ENCODE measurements at places on chromosomes 2 and 18.

DNA sequence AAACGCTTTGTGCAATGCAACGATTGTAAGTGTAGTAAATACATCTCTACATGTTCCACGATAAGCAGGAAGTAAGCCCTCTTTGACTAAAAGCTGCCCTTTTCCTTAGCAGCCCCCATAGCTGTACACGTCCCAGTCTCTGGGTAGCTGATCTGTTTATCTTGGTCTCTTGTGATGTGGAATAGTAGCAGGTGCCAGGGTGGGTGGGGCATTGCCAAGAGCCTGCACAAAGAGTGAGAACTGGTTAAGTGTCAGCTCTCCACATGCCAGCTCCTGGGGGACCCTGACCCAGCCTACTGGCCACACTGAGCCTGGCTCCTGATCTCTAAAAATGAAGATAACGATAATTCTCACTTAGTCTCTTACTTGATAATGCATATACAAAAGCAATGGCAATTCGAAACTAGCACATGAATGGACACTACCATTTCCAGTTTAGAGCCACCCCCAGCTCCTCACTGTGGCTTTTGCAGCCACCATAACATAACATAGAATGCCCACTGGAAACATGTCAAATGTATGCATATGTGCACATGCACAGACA is 92.3 kb downstream of the MYT1L start:
- DNase-seq: no peak

DNA sequence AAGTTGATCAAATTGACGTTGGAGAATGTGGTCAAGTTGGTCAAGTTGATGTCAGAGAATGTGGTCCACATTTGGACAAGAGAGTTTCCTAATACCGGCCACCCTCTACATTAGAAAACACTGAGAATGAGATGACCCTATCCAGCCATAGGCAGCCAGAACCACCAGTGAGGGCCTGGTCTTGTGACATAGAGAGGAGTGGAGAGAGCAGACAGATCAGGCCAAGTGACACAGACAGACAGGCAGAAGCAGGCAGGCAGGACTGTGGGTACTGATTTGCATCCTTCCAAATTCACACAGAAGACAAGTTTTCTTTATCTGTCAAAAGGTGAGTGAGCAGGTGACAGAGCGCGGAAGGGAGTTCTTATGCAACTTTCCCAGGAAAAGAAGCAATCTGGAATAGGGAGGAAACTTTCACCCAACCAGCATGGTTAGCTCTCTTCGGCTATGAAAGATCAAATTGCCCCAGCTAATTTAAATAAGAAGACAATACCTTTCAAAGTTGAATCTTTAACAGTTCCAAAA is 109.1 kb upstream of the PID1 start:
- DNase-seq: no peak

- no peak for DNase-seq
Measured at GRCh38 chr2:233439191-233439590, 84.9 kb downstream of the DGKD start.

- no peak for DNase-seq
Measured at GRCh38 chr2:239948100-239948881, 76.9 kb downstream of the NDUFA10 start.

- DNase-seq: peak; percentile 73
Measured at GRCh38 chr2:134718817-134719814, at the start of gene TMEM163. TSS of gene TMEM163 (minus strand) at chr2:134719000.

- no peak for DNase-seq
Measured at GRCh38 chr2:120983344-120983743, 247.7 kb downstream of the GLI2 start.

- DNase-seq: no peak
Measured at GRCh38 chr2:105653302-105653701, 91.4 kb upstream of the NCK2 start.

- DNase-seq: no peak
Measured at GRCh38 chr2:133871545-133872209, 303.4 kb upstream of the NCKAP5 start.

GRCh38 chr2:172241222-172241621 is 138.5 kb upstream of the DLX2 start:
- DNase-seq: no peak

DNA sequence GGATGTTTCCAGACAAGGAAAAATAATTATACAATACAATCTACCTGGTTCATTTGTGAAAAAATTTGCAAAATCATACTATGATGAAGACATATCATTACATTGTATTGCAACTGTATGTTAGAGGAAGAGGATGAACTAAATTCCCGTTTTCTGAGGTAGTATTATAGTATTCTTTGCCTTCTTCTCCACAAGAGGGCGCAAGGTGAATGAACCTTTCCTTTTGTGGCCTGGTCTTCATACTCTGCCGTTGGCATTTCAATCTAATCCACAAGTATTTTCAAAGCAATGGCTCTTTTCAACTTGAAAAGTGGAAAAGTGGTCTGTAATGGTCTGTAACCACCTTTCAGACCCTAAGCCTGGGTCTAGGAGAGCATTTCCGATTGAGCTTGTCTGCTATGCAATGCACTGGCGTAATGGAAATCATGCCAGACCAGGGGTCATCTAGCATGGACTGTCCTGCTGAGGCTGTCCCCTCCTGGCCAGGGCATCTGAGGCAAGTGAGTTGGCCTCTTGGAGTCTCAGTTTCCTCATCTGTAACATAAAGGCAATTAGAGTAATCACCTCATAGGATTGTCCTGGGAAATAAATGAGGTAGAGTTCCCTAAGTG is 30.8 kb upstream of the ZNF396 start:
- DNase-seq: peak; percentile 61

- DNase-seq: no peak
Measured at GRCh38 chr2:108616318-108616717, 82.0 kb downstream of the LIMS1 start.

DNA sequence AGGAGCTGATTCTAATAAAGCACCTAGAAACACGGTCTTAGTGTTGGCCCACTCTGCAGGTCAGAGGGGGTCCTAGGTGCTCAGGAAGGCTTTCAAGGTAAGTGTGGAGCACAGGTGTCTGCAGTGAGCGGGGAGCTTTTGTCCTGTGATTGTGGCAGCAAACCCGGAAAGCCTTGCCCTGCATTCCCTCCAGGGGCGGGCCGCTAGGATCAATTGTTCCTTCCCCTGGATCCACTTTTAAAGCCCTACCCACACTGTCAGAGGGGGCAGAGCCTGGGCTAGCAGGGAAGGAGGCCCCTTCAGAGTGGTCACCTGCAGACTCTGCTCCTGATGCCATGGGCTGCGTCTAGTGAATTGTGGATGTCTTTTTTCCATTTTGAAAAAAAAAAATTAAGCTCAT is 176.0 kb downstream of the CTIF start:
- no peak for DNase-seq

DNA sequence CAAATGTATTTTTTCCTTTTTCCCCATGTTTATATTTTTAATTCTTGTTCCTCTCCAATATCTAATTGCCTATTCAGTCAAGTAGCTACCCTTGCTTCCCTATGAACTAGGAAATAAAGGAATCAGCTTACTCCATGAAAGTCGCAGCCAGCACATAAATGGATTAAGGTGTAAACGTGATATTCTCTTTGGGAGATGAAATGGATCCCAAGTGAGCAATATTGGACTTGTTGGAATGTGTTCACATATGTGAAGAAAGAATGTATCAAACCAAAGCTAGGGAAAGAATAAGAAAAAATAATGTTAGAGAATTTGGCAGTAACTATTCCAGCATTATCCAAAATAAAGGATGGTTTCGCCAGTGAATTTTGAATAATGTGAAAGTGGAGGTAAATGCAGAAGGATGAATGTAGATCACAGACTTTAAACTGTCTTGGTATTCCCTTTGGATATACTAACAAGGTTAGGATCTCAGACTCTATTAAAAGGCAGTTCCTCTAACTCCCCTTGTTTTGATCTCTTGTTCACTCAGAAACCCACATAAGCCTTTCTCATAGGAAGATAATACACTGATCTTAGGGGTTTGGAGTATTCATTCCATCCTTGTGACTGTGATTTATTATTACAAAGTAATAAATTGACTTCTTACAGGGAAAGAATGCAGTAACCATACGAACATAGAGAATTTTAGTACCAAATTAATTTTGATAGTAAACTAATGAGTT is 208.1 kb downstream of the BABAM2 start:
- no peak for DNase-seq

DNA sequence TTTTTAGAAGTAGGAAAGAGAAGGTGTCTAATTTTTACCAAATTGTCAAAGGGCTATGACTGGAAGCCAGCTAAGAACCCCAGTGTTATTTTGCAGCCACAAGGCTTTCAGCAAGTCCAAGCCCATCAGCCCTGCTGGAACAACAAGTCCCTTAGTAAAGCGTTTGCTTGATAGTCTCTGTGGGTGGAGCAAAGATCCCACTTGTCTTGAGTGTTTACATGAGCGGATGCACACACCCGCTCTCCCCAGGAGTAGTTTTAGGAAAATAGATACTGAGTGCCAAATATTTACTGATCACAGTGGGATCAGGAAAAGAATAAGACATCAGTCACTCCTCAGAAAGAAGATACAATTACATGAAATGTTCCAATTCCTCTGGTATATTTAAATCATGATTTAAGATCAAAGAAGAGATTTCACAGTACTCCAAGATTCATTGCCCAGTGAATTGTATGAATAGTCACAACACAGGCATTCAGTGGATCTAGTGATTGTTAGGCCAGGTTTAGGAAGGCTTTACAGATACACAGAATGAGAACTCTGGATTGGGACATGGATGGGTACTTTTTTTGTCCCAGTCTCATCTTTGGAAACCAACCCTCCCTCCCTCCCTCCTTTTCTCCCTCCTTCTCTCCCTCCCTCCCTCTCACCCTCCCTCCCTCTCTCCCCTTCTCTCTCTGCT is 514.9 kb downstream of the PTPRM start:
- no peak for DNase-seq

- DNase-seq: no peak
Measured at GRCh38 chr2:33363325-33364298, 112.8 kb upstream of the RASGRP3 start.

DNA sequence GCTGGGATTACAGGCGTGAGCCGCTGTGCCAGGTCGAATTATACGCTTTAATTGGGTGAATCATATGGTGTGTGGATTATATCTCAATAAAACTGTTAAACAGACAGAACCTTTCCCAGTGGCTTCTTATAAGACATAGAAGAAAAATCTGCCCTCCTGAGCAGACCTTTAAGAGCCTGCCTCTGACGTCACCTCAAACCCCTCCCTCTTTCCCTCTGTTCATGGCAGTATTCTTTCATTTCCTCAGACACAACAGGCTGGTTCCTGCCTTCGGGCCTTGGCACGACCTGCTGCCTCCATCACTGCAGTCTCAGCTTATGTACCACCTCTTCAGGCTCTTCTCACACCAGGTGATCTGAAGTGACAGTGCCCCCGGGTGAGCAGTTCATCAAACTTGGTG is 14.0 kb upstream of the PDIA6 start:
- no peak for DNase-seq

DNA sequence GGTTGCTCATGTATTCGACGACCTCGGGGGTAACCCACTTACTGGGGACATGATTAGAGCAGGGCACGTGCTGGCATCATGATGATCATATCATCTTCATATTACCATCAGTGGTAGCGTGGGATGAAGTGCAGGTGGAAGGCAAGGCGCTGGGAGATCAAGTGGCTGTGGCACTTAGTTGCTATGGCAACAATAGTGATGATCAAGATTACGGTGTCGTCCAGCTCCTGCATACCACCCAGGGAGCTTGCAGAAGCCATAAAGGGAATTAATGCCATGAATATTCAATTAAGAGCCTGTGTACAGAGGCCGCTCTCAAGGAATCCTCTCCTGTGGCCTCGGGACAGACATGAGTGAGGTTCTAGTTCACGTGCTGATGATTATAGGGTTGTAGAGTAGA is 237.2 kb upstream of the COPS8 start:
- DNase-seq: no peak

DNA sequence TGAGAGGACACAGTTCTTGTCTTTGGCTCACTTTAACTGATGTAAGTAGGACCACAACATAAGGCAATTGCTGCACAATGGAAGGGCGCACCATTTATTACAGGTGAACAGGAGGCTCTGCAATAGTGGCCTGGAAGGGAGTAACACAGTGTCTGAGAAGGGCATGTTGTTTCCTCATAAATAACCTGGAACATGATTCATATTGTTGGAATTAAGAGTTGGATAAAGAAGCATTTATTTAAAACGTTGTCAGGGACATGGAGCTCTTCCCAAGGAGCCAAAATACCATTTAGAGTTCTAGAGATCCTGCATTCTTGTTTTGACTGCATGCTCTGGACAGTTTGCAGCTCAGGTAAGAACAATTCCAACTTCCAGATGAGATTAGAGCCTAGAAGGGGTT is 110.4 kb downstream of the PLCL1 start:
- DNase-seq: no peak

GRCh38 chr2:168490015-168490874 is 34.2 kb downstream of the CERS6 start:
- peak; percentile 59 for DNase-seq

DNA sequence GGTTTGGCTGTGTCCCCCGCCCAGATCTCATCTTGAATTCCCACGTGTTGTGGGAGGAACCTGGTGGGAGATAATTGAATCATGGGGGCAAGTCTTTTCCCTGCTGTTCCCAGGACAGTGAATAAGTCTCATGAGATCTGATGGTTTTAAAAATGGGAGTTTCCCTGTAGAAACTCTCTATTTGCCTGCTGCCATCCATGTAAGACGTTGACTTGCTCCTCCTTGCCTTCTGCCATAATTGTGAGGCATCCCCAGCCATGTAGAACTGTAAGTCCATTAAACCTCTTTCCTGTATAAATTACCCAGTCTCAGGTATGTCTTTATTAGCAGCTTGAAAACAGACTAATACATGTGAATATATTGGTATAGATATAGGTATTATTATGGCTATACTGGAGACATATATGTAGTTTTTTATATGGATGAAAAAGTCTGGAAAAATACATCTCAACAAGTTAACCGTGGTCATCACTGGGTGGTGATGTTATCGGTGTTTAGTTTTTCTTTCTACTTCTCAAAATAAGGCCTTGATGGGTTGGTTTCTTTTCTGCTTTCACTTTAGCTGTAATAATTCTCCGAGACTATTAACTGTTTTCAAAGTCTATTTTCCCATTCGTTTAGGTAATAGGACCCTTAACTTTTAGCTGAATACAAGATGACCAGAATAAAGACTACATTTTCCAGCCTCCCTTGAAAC is 39.1 kb upstream of the NCOA1 start:
- DNase-seq: no peak

GRCh38 chr2:227395556-227395955 is 7.8 kb upstream of the SCYGR1 start:
- no peak for DNase-seq

- DNase-seq: no peak
Measured at GRCh38 chr2:164954954-164955701, at the start of gene SLC38A11. TSS of gene SLC38A11 (minus strand) at chr2:164955525. CDS start at chr2:164955247, 278 bp downstream.

All from GM20000 (cell line).